ENCODE measurements at places on chromosomes 7 and 10. TPM values are rescaled to one million over a fixed set of nuclear protein-coding genes. Genes with fewer than 3 reads are reported as not detected.

PRKCQ gene
- total RNA-seq = 46.6 TPM

- no peaks in the 10 kb centered on the region for H3K36me3 ChIP-seq
- peak; percentile 46 for DNase-seq
- no peaks in the 10 kb centered on the region for H3K27me3 ChIP-seq
- H3K4me1 ChIP-seq = peaks cover 17% of the 10 kb centered on the region
- H3K27ac ChIP-seq = peak overlapping the region; percentile 60
Measured at GRCh38 chr10:130994845-130995244, 316.7 kb downstream of the TCERG1L start.

DNA sequence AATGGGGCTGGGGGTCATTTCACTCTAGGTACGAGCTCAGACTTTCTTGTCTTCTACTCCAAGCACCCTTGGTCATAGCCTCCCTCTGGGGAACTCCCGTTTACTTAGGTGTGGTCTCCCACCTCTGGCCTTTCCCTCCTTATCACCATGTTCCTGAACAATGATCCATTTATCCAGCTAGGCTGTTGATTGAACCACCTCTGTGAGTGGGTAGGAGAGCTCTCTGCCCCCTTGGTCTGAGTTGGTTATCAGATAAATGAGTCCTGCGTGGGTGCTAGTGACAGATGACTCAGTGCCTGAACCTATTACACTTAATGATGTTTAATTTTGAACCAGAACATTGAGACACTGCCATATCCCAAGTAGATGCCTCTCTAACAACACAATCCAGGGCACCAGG, 9.4 kb downstream of the BLNK start:
- no peaks in the 10 kb centered on the region for H3K4me1 ChIP-seq
- H3K4me3 ChIP-seq = no peak overlapping the region
- DNase-seq = no peak

- peaks cover 60% of the 10 kb centered on the region for H3K4me1 ChIP-seq
- H3K27me3 ChIP-seq = no peaks in the 10 kb centered on the region
- peak; percentile 80 for DNase-seq
- H3K27ac ChIP-seq = peak overlapping the region; percentile 68
Measured at GRCh38 chr10:35409094-35409582, 72.8 kb downstream of the CCNY start.

GPRIN2 gene
- total RNA-seq = not detected

GRCh38 chr7:96713037-96713436, 3.4 kb upstream of the SEM1 start:
- no peak overlapping the region for H3K4me3 ChIP-seq
- DNase-seq = no peak
- no peak overlapping the region for H3K27ac ChIP-seq
- H3K27me3 ChIP-seq = peaks cover 2% of the 10 kb centered on the region
- no peaks in the 10 kb centered on the region for H3K36me3 ChIP-seq

TES gene
- total RNA-seq = 4.9 TPM

DNA sequence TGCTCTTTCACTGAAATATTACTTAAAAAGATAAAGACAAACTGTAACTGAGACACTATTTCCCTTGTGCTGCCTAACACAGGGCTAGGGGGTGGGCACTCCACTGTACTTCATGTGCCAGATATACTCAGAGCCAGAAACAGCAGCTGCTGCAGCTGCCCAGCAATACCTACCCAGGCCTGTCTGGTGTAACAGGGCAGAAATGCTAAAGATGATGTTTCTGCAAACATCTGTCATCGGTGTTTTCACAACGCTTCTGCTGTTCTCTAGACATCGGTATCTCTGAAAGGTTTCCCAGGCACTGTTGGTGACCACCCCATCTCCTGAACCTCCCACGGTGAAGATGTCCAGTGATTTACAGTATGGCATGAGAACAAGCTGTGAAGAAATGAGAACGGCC, 42.7 kb downstream of the LAMB1 start:
- no peak for DNase-seq
- no peak overlapping the region for H3K4me3 ChIP-seq
- H3K27ac ChIP-seq = no peak overlapping the region
- H3K4me1 ChIP-seq = peaks cover 3% of the 10 kb centered on the region
- H3K27me3 ChIP-seq = peaks cover 6% of the 10 kb centered on the region
- H3K36me3 ChIP-seq = no peaks in the 10 kb centered on the region

DNA sequence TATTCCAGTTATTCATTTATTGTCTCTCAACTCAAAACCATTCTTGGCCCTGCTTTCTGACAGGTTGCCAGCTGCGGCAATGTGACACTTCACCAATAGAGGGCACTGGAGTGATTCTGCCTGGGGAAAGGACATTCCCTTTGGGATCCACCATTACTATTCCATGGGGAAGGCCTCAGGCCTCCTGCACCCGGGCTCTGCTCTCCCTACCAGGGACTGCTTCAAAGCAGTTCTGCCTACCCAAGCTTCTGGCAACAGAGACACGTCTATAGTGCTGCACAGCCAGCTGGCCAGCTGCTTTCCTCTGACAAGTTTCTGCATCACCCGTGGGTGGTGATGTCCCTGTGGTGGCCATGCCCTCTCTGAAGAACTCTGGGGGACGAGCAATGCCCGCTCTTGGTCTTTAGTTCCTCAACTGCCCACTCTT, 163.8 kb downstream of the ELMO1 start:
- peak; percentile 13 for DNase-seq
- H3K36me3 ChIP-seq = no peaks in the 10 kb centered on the region
- H3K27me3 ChIP-seq = no peaks in the 10 kb centered on the region
- H3K4me1 ChIP-seq = no peaks in the 10 kb centered on the region
- H3K27ac ChIP-seq = peak overlapping the region; percentile 44

DNA sequence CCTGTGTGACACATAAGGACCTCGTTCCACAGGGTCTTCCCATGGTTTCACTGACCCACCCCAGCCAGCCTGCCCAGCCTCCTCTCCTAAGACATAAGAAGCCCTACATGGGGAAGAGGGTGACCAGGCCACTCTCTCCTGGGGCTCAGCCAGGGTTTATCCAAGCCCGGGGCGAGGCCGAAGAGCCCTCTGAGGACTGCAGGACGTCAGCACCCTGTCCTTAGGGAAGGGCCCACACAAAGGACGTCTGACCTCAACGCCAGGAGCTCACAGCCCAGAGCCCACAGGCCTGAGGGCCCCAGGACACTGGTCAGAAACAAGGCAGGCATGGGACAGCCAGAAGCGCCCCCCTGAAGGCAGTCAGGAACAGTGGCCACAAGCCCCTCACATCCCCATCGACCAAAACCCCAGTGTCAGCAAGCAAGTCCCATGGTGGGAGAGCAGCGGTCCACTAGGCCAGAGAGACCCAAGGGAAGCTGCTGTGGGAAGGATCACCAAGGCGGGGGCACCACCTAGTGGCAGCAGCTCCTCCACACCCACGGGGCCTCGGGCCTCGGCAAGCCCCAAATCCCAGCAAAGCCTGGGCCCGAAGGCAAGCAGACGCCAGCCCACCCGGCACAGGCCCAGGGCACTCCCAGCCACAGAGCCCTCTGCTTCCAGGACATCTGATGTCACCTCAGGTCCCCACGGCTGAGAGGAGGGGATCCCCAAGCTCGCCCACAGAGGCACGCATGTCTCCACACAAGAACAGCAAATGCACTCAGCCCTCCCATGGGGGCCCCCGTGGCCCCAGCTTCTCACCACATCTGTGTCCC, 23.4 kb downstream of the MAD1L1 start:
- DNase-seq = peak; percentile 38
- H3K4me1 ChIP-seq = no peaks in the 10 kb centered on the region
- H3K36me3 ChIP-seq = peaks cover 37% of the 10 kb centered on the region
- H3K27me3 ChIP-seq = no peaks in the 10 kb centered on the region
- no peak overlapping the region for H3K4me3 ChIP-seq
